Kidney epithelial cell (primary cell): ENCODE measurements at places on chromosomes 16 and 17. TPM values are rescaled to one million over a fixed set of nuclear protein-coding genes. Genes with fewer than 3 reads are reported as not detected.

GRCh38 chr17:45048795-45049563 is 2.5 kb downstream of the DCAKD start:
- no peak for DNase-seq

GRCh38 chr16:4506450-4506849 is 30.3 kb downstream of the HMOX2 start:
- DNase-seq = no peak

SLC16A11 gene
- total RNA-seq = not detected in 2 replicates

DNA sequence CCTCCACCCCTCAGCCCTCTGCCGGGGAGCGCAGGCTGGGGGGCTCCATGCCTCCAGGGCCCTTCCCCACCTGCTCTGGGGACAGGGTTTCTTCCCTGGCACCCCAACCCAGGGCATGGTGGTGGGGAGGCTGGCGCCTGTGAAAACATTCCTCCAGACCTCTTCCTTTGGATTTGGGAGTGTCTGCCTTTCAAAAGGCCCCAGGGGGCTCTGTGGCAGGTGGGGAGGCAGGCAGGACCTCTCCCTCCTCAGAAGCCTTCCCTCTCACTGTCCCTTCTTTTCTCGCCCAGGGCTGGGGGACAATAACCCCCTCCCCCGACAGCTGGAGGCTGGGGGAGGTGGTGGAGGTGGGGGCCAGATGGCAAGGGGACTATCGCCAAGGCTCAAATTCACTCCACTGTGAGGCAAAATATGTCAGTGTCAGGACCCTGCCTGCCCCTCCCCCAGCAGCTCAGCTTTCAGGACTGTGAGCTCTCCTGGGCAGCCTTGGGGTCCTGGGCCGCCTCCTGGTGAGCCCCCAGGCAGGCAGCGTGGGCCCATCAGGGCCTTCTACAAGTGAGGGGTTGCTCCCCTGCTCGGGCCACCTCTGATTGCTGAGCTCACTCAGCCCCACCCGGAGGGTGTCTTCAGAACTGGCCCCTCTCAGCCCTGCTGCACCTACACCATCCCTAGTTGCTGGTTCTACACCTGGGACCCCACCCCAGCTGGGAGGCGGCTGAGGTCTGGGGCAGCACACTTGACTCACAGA is 1.8 kb downstream of the CDH15 start:
- DNase-seq = no peak

DNA sequence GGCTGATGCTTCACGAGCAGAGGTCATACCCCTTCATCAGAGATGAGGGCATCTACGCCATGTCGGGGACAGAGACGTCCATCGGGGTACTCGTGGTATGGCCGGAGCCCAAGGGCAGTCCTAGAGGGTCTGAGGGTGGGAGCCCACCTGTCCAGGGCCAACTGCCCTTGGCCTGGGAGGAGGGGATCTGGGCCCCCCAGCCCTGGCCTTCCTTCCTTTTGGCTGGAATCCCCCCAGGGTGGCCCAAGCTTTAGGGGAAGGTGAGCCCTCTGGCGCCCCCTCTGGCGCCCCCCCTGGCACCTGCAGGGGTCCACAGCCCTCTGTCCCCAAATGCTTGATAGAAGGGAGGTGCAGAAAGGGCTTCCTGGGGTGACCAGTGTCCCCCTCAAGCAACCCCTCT is 69.3 kb downstream of the SCNN1B start:
- no peak for DNase-seq

NEUROD2 gene
- total RNA-seq = not detected in 2 replicates

GRCh38 chr16:54102888-54103866 is 183.4 kb downstream of the IRX3 start:
- no peak for DNase-seq

EMP2 gene
- 1.2 and 1.4 TPM in 2 replicates for total RNA-seq

DNA sequence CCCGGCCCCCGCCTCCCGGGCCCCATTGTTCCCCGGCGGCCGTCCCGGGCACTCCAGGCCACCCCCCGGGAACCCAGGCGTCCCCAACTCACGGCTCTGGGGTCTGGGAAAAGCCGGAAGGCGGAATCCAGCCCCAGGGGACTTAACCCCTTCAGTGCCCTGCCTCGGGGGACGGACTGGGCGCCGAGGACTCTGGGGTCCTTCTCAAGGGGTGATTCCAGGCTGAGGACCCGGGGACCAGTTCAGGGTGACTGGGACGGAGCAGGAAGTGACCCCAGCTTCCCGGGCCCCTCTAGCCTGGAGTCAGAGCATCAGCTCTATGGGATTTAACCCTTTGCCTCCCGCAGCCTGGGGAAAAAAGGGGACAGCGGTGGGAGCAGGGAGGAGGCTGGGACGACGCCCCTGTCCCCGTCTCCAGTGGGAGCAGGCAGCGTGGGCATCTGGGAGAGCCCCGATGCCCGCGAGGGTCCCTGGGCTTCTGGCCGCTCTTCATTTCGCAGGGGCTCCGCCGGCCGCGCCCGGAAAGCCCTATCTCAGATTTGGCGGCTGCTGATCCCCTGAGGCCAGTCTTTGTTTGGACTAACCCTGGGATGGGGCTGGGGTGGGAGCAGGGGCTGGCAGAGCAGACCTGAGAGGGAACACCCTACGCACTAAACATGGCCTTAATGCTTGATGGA is at the start of gene ZNF629:
Gene ZNF629, minus strand, starts transcription at position 270 of the 677 bp plus-strand sequence. CDS start 2,723 bp downstream, outside the sequence.
- no peak for DNase-seq
